ENCODE measurements at places on chromosomes 5 and 9. TPM values are rescaled to one million over a fixed set of nuclear protein-coding genes. Genes with fewer than 3 reads are reported as not detected.

GRCh38 chr9:5784526-5785315 lies 48.2 kb downstream of the ERMP1 start:
- no peak for DNase-seq

DNA sequence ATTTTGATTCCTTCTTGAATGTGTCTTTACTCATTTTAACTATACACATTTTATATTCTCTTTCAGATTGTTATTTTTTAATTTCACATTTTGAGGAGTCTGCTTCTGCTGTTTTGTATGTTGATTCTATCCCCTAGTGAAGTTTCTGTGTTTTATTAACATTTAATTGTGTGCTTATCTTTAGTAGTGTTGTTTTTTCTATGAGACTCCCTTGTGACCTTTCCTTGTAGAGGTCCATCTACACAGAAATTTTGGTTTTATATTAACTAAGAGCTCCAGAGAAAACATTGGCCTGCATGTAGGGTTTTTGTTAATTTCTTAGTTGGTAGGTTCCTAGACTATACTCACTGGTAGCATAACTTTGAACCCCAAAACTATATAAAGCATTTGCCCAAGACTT lies 35.4 kb upstream of the IL13 start:
- DNase-seq, result no peak

GRCh38 chr5:32342656-32343055 lies 29.9 kb upstream of the MTMR12 start:
- no peak for DNase-seq

GTF2H2 gene
- total RNA-seq, result 21.7 TPM

SLC36A3 gene
- total RNA-seq, result not detected

GRCh38 chr9:6078382-6079105 lies 63.1 kb upstream of the RANBP6 start:
- no peak for DNase-seq

GRCh38 chr9:105632807-105633206 lies 29.4 kb upstream of the TAL2 start:
- no peak for DNase-seq

- DNase-seq, result no peak
These were observed 115.4 kb downstream of the ZNF608 start for GRCh38 chr5:124630767-124631704.

PIK3R1 gene
- 174 TPM for total RNA-seq

DNA sequence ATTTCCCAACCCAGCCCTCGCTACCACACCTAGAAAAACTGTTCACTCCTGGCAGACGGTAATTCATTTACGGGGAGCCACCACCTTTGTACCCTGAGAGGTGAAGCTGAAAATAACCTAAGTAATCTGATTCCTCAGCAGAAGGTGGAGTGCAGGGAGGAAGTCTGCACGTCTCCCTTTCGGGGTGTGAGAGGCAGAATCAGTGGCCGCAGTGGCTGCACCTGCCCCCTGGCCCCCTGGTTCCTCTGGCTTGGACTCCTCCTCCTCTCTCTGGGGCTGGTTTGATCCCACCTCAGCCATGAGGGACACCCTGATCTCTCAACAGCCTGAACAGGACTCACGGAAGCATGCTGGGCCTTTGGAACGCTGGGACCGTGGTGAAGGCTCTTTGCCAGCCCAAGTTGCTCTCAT lies 10.5 kb downstream of the TMEM174 start:
- no peak for DNase-seq

GRCh38 chr5:153676821-153677220 lies 186.4 kb downstream of the GRIA1 start:
- no peak for DNase-seq

DNA sequence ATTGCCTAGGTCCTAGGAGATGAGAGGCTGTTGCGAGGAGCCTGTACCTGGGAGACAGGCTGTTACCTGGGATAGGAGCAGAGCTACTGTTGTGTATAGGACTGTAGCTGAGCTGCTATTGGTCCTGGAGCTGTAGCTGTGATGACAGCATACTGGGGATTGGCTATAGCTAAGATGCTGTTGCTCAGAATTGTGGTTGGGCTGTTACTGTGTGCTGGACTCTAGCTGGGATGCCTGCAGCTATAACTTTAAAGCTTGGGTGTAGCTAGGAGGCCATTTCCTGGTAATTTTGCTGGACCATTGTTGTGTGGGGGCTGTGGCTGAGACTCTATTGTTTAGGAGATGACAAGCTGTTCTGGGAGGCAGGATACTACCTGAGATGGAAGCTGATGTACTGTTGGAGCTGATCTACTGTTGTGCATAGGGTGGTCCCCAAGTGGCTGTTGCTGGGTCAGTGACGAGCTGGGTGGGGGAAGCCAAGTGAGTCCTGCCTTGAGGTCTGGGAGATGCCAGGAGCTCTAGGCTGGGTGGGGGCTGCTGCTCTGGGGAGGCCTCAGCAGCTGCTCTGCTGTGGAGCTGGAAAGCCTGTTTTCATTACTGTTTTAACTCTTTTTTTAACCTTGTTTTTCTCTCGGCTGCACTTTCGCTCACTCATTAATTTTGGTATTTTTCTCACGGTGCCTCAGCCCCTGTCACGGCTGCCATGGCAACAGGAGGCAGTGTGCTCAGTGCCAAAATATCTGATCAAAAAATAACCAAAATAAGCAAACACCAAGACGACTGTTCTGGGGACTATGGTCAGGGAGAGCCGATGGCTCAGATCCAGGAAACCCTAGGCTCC lies 3.0 kb upstream of the PCDH1 start:
- DNase-seq, result peak; percentile 75

DNA sequence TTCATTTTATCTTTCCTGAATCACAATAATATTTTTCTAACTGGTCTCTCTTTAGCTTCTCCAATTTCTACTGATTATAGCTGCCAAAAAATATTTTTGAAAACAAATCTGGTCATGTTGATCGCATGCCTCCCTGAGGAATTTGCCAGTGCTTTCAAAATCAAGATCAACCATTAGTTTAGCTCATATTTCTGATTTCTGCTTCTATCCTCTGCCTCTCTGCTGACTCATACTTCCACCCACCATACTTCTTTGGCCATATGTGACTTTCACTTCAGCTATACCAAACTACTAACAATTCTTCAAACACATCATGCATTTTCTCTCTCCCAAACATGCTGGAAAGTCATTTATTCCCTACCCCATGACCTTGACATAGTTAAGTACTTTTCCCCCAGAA lies 636.5 kb downstream of the TLE1 start:
- no peak for DNase-seq

DNA sequence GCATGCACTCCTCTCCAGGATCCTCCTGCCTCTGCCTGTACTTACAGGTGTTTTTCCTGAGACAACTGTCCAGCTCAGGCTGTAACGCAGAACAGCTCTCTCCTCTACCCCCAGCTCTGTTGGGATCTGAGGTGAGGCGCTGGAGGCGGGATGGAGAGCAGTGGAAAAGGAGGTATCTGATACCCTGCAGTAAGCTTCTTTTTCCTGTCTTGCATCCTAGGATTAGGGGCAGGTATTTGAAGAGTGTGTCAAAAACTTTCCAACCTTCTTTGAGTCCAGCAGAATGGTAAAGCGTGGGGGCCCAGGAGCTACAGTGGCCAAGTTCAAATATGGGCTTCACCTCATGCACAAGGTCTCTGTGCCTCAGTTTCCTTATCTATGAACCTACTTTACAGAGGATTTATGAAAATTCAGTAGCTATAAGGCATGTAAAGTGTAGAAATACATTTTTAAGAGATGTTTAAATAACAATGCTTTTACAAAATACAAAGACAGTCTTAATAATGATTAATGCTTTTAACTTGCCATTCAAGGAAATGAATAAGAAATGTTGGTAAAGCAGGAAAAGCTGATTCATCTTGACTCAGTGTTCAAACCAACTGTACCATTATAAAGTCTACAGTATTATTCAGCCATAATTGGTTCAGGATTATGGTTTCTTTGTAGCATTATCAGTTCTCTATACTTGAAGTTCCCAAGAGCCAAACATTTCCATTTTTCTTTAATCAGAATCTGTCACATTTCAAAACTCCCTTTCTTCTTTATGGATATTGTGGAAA lies 26.1 kb downstream of the MAP1B start:
- DNase-seq, result no peak

- no peak for DNase-seq
These were observed at the start of gene ROR2 for GRCh38 chr9:91949946-91950664. ROR2 (minus strand) TSS chr9:91950228.

- no peak for DNase-seq
These were observed 30.0 kb upstream of the PPP1R2B start for GRCh38 chr5:156819967-156820581.

GRCh38 chr5:44875661-44876605 lies 67.2 kb downstream of the MRPS30 start:
- DNase-seq, result no peak

GRCh38 chr5:35443803-35444595 lies 173.7 kb upstream of the SPEF2 start:
- DNase-seq, result no peak

SPATA31E1 gene
- total RNA-seq, result not detected

DNA sequence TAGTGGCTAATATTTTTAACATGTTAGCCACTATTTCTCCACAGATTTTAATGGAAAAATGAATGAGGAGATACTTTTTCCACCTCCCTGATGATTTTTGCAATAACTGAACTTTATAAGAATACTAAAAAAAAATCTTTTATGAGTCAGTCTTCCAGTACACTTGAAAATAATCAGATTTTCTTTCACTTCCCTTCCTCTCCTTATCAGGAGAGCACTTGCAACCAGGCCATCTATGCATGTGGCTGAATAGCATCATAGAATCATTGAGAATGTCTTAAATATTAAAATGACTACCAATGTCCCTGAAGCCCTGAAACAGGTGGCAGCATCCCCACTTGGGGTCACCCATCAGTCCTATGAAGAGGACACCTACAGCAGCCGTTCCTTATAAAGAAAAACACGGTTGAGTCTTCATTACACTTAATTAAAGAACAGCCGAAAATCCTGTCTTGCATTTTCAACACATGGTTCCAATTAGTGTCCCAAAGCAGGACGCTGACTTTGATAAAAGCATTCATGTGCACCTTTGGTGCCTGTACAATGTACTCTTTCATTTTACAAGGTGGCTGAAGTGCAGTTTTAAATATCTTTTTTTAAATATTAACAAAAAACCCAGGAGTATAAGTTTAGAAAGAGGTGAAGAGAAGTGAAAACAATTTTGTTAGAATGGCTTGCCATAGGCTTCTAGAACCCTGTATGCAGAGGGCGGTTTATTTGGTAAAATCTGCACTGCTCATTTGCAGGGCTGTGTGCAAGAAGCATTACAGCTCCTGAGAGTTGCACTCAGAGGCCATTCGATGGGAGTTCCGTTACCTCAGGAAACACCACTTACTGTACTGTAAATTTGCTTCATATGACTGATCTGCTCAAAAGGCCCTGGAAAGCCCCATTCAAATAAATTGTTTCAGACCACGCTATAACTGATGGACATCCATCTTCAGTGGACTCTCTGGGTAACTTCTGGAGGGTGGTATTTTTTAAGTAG lies 106.9 kb upstream of the VCAN start:
- no peak for DNase-seq

All from mesenteric fat pad (tissue), 1 donor.